ENCODE measurements at places on chromosomes 5 and 9. TPM values are rescaled to one million over a fixed set of nuclear protein-coding genes. Genes with fewer than 3 reads are reported as not detected.

DNA sequence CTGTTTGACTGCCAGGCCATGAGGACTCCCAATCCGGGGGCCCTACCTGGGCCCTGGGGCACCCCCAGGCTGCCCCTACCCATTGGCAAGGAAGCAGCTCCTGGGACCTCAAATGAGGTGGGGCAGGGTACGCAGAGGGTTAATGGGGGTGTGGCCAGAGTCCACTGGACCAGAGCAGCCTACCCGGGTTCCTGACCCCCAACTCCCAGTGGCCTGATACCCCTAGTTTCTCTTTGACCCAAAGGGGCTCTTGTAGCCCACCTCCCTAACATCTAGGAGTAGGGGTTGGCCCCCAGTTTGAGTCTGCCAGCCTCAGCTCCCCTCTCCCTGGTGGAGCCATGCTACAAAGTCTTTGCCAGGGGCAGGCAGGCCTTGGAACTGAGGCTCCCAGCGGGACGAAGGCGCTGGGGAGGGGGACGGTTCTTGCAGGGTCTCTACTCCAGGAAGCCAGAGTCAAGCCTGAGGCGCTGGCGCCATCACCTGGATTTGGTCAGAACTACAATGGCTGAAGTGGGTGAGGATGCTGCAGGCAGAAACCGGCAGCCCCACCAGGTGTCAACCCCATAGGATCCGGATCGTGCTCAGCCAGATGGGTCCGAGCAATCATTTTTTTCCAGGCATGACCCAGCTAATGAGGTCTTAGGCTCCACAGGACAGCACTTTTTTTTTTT lies 8.4 kb upstream of the CERCAM start:
- no peak overlapping the region for H3K4me3 ChIP-seq
- H3K27ac ChIP-seq = no peak overlapping the region
- peak; percentile 94 for DNase-seq
- no peaks in the 10 kb centered on the region for H3K36me3 ChIP-seq
- peaks cover 11% of the 10 kb centered on the region for H3K4me1 ChIP-seq

GRCh38 chr9:88713010-88713409 lies 178.0 kb downstream of the NXNL2 start:
- H3K4me1 ChIP-seq = peaks cover 5% of the 10 kb centered on the region
- H3K27me3 ChIP-seq = no peaks in the 10 kb centered on the region
- no peaks in the 10 kb centered on the region for H3K36me3 ChIP-seq
- H3K4me3 ChIP-seq = no peak overlapping the region
- no peak overlapping the region for H3K27ac ChIP-seq

- H3K4me1 ChIP-seq = no peaks in the 10 kb centered on the region
- H3K27ac ChIP-seq = no peak overlapping the region
- H3K36me3 ChIP-seq = no peaks in the 10 kb centered on the region
Measured at GRCh38 chr5:176762489-176762888, 47.9 kb upstream of the UNC5A start.

GRCh38 chr5:130773813-130774212 lies 391.2 kb downstream of the HINT1 start:
- no peaks in the 10 kb centered on the region for H3K4me1 ChIP-seq
- H3K27ac ChIP-seq = no peak overlapping the region
- no peak for DNase-seq
- H3K4me3 ChIP-seq = no peak overlapping the region
- H3K27me3 ChIP-seq = no peaks in the 10 kb centered on the region
- H3K36me3 ChIP-seq = no peaks in the 10 kb centered on the region

DNA sequence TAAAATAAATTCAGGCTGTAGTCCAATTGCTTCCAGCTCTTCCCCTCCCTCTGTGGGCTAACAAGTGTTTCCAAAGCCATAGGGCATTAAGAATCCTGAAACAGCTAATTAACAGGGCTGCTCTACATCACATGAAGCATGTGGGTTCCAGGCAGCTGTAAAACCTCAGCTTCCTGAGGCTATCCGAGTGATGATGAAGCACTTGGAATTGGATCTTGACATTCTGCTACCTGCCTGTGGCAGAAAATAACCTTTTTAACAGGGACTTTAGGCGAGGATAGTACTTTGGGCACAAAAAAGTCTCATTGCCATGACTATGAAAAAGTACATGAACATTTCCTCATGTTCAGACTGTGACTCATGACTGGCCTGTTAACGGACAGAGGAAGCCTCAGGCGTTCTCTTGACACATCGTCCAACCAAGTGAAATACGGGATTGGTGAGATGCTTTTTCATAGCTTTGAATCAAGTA lies 107.2 kb downstream of the PDE4D start:
- no peak overlapping the region for H3K4me3 ChIP-seq
- peaks cover 30% of the 10 kb centered on the region for H3K4me1 ChIP-seq
- H3K27ac ChIP-seq = no peak overlapping the region
- DNase-seq = no peak

GRCh38 chr5:40689438-40689837 lies 9.7 kb downstream of the PTGER4 start:
- H3K27me3 ChIP-seq = no peaks in the 10 kb centered on the region
- H3K4me3 ChIP-seq = no peak overlapping the region
- H3K4me1 ChIP-seq = no peaks in the 10 kb centered on the region
- no peaks in the 10 kb centered on the region for H3K36me3 ChIP-seq

DNA sequence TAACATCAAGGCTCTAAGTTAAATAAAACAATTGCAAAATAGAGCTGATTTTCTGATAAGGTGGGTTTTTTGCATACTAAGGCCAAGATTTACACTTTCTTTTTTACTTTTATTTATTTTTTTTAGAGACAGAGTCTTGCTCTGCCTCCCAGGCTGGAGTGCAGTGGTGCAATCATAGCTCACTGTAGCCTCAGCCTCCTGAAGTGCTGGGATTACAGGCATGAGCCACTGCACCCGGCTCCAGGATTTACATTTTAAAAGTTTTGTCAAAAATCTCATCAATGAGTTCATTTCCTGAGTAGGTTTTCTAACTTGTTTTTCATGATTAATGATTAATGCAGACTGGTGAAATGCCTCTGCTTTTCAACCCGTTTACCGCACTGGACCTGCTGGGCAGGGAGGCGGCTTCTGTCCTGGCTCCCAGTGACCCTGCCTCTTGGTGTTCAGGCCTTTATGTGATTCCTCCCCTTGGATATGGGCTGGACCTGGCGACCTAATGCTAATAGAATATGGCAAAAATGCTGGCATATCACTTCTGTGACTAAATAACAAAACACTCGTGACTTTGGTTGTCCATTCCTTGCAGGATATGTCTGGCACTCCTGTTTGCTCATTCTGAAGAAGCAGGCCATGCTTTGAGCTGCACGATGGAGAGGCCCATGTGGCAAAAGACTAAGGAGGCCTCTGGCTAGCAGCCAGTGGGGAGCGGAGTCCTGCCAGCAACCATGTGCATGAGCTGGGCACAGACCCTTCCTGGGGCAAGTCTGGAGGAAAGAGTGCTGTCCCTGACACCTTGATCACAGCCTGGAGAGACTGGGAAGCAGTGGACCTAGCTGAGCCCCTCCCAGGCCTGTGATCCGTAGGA lies 72.2 kb upstream of the PTCH1 start:
- H3K27ac ChIP-seq = no peak overlapping the region
- no peak overlapping the region for H3K4me3 ChIP-seq
- H3K4me1 ChIP-seq = no peaks in the 10 kb centered on the region
- H3K27me3 ChIP-seq = no peaks in the 10 kb centered on the region

DNA sequence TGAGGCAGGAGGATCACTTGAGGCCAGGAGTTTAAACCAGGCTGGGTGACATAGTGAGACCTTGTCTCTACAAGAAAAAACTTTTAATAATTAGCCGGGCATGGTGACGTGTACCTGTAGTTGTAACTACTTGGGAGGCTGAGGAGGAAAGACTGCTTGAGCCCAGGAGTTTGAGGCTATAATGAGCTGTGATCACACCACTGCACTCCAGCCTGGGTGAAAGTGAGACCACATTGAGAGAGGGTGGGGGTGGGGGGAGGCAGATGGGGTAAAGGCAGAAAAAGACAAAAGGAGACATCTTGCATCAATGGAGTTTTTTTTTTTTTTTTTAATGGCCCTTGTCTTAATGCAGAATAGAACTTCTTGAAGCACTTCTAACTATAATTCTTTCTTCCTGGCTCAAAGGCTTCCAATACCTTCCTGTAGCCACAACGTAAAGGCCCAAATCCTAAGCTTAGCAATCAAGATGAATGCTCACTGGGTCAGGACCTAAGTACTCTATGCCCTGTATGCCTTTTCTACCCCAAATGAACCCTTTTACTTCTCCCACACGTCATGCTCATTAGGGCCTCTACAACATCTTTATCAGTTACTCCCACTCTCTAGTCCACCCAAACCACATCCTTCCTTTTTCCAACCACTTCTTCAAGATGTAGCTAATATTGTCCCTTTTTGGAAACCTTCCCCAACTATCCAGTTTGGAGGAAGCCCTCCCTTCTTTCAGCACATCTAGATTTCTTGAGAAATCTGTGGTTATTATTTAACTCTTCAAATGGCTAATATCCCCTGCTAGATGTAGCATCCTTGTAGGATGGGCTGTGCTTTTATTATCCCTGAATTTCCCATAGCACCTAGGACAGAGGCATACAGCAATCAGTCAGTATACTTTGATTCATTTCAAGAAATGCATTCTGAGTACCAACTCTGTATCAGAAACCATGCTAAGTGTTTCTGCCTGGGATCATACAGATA lies 40.8 kb downstream of the CSF2 start:
- peaks cover 1% of the 10 kb centered on the region for H3K27me3 ChIP-seq
- no peak for DNase-seq
- H3K36me3 ChIP-seq = no peaks in the 10 kb centered on the region
- H3K4me1 ChIP-seq = peaks cover 5% of the 10 kb centered on the region
- no peak overlapping the region for H3K27ac ChIP-seq
- H3K4me3 ChIP-seq = no peak overlapping the region

DNA sequence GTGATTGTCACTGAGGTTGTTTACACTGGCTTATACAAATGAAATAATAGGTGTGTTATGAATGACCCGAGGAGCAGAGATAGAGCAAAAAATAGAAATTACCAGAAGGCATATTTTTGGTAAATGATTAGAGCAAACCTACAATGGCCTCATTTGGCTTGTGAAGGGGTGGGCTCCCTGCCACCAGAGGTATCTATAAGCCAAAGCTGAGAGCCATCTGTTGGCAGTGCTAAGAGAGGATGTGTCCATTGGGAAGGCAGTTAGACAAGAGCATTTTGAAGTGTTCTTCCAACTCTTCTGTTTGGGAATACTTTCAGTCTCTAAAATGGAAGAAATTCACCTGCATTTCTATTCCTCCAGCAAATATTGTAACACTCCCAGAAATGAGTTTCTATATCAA lies 10.6 kb downstream of the NIPAL4 start:
- peaks cover 20% of the 10 kb centered on the region for H3K4me1 ChIP-seq
- no peak for DNase-seq
- no peak overlapping the region for H3K4me3 ChIP-seq
- peaks cover 45% of the 10 kb centered on the region for H3K36me3 ChIP-seq
- no peak overlapping the region for H3K27ac ChIP-seq

DNA sequence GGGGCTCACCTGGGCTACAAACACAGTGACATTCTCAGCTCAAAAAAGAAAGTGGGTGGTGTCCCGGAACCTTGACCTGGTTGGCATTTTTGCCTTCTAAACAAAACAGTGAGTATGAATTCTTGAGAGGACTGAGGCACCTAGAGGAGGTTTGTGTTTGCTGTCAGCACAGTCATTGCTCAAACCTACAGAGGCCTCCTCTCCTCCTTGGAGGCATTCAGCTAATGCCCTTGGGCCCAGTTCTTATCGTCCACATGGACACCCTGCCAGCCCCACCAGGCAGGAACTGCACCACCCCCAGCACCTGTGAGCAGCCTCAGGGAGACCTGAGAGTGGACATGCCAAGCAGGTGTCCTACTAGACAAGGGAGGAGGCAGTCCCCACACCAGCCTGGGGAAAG lies 156.7 kb downstream of the SYK start:
- no peak for DNase-seq
- no peak overlapping the region for H3K4me3 ChIP-seq
- H3K4me1 ChIP-seq = no peaks in the 10 kb centered on the region
- peaks cover 1% of the 10 kb centered on the region for H3K27me3 ChIP-seq
- no peaks in the 10 kb centered on the region for H3K36me3 ChIP-seq

GRCh38 chr5:160843240-160843639 lies 8.8 kb downstream of the ATP10B start:
- H3K27me3 ChIP-seq = no peaks in the 10 kb centered on the region
- no peaks in the 10 kb centered on the region for H3K4me1 ChIP-seq
- no peak for DNase-seq
- no peaks in the 10 kb centered on the region for H3K36me3 ChIP-seq
- H3K4me3 ChIP-seq = no peak overlapping the region
- no peak overlapping the region for H3K27ac ChIP-seq

- H3K27ac ChIP-seq = no peak overlapping the region
- H3K4me3 ChIP-seq = no peak overlapping the region
- H3K36me3 ChIP-seq = no peaks in the 10 kb centered on the region
- peaks cover 4% of the 10 kb centered on the region for H3K27me3 ChIP-seq
- H3K4me1 ChIP-seq = no peaks in the 10 kb centered on the region
- DNase-seq = no peak
Measured at GRCh38 chr9:118482306-118482705, 778.1 kb downstream of the TLR4 start.

GRCh38 chr5:109908366-109908765 lies 218.6 kb downstream of the MAN2A1 start:
- H3K4me1 ChIP-seq = no peaks in the 10 kb centered on the region
- DNase-seq = no peak
- H3K4me3 ChIP-seq = no peak overlapping the region

DNA sequence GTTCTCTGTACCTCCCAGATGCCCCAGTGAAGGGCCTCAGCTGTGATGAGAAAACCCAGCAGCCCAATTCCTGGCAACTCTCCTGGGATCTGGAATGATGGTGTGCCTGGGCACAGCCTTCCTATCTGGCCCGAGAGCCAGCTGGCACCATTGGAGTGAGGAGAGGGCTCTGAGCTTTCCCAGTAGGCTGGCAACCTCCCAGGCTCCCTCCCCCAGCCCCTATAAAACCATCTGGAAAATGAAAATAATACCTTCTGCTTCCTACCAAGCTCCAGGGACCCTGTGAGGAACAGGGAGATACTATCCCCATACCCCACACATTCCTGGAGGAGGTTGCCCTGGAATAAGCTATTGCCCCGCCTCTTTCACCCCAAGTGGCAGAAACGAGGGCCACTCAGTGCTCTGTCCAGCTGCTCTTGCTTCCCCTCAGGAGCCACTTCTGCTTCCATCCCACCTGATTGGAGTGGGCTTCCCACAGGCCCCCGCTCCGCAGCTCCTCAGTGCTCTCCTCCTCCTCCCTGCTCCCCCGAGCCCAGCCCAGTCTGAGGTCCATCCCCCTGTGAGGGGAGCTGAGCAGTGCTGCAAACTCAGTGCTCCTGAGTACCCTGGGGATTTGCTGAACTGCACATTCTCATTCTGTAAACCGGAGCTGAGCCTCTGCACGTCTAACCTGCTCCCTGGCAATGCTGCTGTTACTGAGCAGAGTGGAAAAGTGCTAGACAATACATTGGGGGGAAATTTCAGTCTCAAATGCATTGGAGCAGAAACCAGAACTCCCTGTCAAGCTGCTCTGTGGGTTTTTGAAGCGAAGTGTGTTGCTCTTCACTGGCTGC lies 74.7 kb downstream of the THBS4 start:
- H3K4me1 ChIP-seq = peaks cover 13% of the 10 kb centered on the region
- DNase-seq = no peak

FAM221B gene
- total RNA-seq = not detected

GNA14 gene
- 10.6 TPM for total RNA-seq

CCL27 gene
- not detected for total RNA-seq

PRLR gene
- total RNA-seq = 0.21 TPM

ADAMTS16 gene
- total RNA-seq = 27.8 TPM

ANGPTL2 gene
- 5.7 TPM for total RNA-seq

GADD45G gene
- total RNA-seq = 6.2 TPM

All from endothelial cell (in vitro differentiated cells).